ENCODE measurements at places on chromosomes 7 and 10.

GRCh38 chr10:70886921-70887665 is 1.3 kb downstream of the PCBD1 start:
- no peak for DNase-seq

DNA sequence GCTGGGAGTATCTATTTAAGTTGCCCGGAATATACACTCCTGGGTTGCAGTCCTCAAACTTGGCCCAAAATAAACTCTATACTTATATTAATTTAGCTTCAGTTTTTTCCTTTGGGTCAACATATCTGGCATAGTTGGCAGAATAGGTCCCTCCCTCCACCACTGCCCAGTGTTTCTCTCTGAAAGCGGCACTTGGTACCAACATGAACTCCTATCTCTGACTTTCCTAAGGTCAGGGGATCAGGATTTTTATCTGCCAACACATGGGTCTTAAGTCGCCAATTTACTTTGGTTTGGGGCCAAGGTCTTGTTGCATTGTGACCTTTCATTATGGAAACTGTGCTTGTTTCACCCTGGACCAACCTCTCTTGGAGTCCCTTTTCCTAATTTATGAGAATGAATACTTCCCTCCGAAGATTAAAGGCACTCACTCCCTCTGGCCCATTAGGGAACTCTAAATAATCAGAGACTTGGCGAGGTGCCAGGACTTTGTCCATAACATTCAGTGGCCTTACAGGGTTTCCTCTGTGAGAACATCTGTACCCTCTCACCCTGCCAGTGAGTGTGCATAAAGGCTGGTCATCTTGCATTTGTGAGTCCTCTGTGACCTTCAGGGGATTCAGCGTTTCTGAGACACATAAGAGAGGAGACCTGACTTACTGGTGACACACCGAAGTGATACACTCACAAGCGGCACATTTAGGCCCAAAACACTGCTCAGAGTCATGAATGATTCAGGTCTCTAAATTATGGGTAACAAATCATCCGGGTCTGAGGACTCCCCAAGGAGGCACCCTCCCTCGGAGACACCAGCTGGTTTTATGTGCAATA is 19.7 kb upstream of the FKBP9 start:
- no peak for DNase-seq

DNA sequence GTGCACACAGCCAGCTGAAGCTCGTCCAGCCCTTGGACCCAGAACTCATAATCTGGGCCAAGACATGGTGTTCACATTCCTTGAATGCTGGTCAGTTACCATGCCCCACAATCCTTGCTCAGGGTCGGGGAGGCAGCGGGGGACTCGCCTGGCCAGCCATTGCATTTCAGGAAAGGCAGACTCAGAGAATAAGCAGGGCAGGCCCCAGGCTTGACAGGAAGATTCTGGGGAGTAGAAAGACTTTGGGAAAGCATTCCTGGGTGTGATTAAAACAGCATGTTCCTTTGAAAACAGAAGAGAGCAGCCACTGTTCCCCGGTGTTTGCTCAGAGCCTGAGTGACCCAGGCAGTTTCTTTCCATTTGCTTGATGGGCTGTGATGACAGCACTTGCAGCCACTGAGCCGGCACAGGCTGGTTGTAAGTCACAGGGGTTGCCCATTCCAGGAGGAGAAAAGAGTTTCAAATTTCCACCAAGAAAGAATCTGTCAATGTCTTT is 473.7 kb downstream of the TYW1 start:
- no peak for DNase-seq

GRCh38 chr10:109647627-109648026 is 275.7 kb downstream of the XPNPEP1 start:
- no peak for DNase-seq

- DNase-seq = no peak
Observed at GRCh38 chr10:68251625-68252495, 19.9 kb upstream of the ATOH7 start.

DNA sequence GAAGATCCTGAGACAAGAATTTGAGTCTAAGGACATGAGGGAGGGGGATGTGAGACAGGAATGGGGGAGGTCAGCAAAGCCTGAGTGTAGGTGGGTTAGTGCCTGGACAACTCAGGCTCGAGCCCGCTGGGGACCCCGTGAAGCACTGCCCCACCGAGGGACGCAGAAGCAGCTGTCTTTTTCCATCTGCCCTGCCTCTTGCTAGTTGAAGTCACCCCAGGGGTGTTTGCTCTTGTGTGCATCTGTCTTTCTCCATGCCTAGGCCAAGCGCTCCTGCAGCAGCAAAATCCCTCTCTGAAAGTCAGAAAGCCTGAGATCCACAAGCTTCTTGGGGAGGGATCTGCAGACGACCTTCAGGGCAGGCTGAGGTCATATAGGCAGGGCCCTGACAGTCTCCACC is 79.0 kb upstream of the CELF2 start:
- no peak for DNase-seq

- DNase-seq = no peak
Observed at GRCh38 chr10:103620352-103620740, 126.8 kb downstream of the NEURL1 start.

DNA sequence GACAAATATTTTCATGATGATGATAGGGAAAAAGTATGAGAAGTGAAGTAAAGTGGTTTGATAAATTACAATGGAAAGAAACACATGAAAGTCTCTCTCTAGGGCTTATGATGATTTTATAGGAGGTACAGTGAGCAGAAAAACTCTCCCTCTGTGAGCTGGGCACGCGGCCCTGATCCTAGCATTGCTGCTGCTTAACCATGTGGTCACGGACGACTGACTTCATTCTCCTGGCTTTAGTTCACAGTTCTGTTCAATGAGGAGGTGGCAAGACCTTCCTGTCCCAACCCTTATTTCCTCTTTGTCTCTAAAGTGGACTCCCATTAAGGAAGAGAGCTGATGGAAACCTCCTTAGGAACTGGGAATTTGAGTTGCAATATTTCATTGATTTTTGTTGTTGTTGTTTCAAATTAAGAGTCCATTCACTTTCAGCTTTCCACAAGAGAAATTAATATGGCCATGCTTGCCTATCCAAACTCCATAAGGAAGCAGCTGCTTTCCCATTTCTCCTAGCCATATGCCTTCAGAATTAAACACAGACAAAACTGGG is 8.2 kb upstream of the PON3 start:
- DNase-seq = no peak

DNA sequence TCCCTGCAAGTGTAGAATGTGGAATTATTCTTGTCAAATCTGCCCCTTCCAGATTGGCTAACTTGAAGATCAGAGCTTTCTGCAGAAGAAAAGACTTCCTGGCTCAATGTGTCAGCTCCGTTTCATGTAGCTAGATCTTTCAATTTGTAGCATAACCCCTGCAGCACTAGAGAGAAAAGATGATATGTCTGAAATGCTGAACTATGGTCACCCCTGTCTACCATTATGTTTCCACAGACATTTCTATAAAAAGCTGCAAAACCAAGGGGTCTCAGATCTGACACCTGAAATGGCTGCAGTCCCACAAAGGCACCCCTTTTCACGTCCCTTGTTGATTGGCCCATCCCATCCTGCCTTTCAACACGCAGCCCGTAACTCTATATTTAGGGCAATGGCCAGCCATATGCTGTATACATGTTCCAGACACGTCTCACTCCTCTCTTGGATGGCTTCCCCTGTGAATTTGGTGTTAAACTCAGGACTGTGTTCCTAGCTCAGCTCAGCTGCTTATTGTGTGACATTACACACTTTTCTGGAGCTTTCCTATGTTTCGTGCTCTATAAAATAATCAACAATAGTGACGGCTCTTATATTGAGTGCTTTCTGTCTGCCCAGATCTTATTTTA is 648.6 kb upstream of the CELF2 start:
- DNase-seq = no peak

GRCh38 chr10:22319980-22320558 is 830 bp upstream of the BMI1 start:
- DNase-seq = no peak

- no peak for DNase-seq
Observed at GRCh38 chr10:104331208-104331838, 6.9 kb downstream of the ITPRIP start.

DNA sequence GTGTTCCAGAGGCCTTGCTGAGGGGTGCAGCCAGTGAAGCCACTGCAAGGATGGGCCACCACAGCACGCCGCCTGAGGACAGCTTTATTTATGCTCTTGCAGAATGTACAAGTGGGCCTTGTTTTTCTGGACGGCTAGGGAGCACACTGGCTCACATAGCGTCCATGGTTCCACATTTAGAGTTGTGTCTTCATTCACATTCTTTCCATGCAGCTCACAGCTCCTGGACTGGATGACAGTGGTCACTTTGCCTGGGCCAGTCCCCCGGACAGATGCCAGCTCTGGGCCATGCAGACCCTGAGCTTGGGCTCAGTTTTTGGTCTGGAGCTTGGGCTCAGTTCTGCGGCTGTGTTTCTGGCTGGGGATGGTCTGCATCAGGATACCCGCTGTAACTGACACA is 2.6 kb upstream of the C10orf71 start:
- no peak for DNase-seq

GRCh38 chr7:6614953-6615722 is at the start of gene ZNF853:
Gene ZNF853 (plus strand): TSS chr7:6615610. CDS start chr7:6616175, 565 bp downstream.
- DNase-seq = no peak

- DNase-seq = peak; percentile 51
Observed at GRCh38 chr10:93288679-93289634, 193.2 kb downstream of the MYOF start.

- DNase-seq = no peak
Observed at GRCh38 chr7:80439894-80440821, 71.7 kb downstream of the GNAT3 start.

- DNase-seq = no peak
Observed at GRCh38 chr7:159091041-159091440, 53.6 kb downstream of the VIPR2 start.

All from CD4-positive, alpha-beta T cell treated with Interleukin-15 for 4 hours (primary cell).